Stimulated activated CD4-positive, alpha-beta T cell treated with anti-CD3 and anti-CD28 coated beads, Interleukin-15, amount 100 ng/mL, for 1 hour (primary cell): ENCODE measurements at places on chromosomes 13 and 19.

DNA sequence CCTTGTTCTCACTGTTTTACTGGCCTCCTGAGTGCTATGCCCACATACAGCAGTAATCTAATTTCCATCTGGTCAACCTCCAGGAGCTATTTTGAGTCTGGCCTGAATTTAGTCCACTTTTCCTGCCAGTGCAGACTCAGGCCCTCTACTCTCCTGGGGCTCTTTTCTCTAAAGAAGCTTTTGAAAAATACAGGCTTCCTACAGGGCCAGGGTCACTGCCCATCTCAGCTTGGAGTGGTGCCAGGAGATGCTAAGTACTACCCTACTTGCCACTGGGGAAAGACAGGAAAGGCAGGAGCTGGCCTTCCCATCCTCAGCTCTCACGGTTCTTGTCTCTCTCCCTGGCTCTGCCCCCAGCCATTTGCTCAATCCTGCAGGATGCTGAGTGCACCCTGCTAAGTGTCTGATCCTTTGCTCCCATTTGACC lies 101.7 kb upstream of the SERP2 start:
- DNase-seq: no peak

DNA sequence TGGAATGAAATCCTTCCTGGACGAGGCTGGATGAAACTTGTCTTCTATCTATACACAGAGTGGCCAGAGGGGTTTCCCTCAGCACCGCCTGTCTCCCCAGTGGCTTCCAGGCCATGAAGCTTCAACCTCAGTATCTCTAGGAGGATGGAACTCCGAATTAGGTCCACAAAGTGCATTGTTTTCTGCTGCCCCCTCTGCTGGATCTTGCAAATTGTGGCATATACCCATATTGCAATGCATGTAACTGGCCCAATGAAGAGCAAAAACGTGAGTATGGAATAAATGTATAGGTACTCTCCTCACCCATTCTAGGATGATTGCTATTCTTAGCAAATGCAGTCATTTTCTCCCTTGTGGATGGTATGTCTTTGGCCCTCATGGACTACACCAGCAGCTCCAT lies 14.7 kb upstream of the LILRB4 start:
- DNase-seq: no peak

- peak; percentile 40 for DNase-seq
Measured at GRCh38 chr19:49056101-49056901, 1.2 kb downstream of the CGB7 start.

DNA sequence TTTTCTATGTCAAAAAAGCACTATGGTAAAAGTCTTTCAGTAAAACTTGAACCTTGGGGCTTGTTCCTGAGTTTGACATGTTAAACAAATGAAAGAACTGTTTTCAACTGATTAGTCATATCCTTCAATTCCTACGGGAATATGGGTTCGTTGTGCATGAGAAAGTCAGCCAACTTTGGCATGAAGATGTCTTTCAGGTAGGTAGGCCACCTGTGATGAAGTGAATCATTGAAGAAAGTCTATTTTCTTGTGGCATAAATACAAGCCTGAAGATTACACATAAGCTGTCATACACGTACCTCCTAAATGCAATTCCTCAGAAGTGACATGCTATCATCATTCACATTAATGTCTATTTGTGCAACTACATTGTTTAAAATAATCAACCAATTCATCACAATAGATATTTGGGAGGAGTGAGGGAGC lies 513.0 kb downstream of the IRS2 start:
- DNase-seq: no peak

- DNase-seq: no peak
Measured at GRCh38 chr19:35498984-35499527, 8.8 kb upstream of the KRTDAP start.

DNA sequence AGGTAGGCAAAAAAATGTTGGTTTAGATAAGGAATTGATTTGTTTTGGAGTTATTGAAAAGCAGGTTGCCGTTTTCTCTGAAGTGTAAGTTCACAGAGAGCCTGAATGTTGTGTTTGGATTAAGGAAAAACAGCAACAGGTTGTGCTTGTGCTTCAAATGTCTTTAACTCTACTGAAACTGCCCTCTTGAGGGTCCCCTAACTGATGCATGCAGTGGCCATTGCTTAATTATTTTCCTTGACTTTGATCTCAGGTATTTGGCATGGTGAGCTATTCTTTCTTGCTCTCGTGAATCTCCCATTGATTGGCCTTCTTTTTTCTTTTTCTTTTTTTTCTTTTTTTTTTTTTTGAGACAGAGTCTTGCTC lies 3.2 kb downstream of the GARRE1 start:
- no peak for DNase-seq
